ENCODE measurements at places on chromosomes 13 and 19.

- DNase-seq: no peak
Measured at GRCh38 chr19:4795400-4795799, 3.9 kb downstream of the FEM1A start.

GRCh38 chr19:14096272-14096992, 5.9 kb upstream of the SAMD1 start:
- no peak for DNase-seq

- DNase-seq: no peak
Measured at GRCh38 chr13:106010836-106011235, 524.6 kb downstream of the EFNB2 start.

DNA sequence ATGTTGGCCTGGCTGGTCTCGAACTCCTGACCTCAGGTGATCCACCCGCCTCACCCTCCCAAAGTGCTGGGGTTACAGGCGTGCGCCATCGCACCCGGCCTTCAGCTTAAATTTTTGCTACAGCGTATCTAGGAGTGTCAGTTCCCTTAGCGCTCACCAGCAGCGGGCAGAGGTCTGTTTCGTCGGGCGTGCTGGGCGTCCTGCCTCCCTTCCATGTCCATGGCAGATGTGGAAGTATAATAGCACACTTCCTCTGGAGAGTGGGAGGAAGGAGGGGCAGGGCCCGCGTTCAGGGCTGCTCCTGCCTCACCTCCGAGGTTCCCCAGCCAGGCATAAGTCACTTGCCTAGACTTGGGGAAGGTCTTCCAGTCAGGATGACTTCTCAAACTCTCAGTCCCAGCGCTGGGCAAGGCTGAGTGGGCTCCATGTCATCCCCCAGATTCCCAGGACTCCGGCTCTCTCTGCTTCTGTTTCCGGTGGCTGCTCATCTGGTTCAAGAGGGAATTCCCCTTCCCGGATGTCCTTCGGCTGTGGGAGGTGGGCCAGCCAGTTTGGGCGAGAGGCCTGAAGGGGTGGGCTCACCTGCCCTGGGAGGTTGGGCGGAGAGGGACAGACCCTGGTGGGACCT, 9.5 kb downstream of the IL4I1 start:
- DNase-seq: no peak

GRCh38 chr19:58531034-58531840, 11.6 kb upstream of the ZBTB45 start:
- no peak for DNase-seq

- DNase-seq: no peak
Measured at GRCh38 chr19:5991244-5991838, 13.4 kb upstream of the RANBP3 start.

- no peak for DNase-seq
Measured at GRCh38 chr13:113746143-113746525, 12.9 kb upstream of the TMEM255B start.

- DNase-seq: no peak
Measured at GRCh38 chr19:928471-929202, 2.8 kb downstream of the ARID3A start.

- no peak for DNase-seq
Measured at GRCh38 chr13:20714161-20714560, 10.7 kb downstream of the IL17D start.

- no peak for DNase-seq
Measured at GRCh38 chr19:31338069-31338776, 11.0 kb downstream of the TSHZ3 start.

All from stimulated activated naive CD8-positive, alpha-beta T cell treated with anti-CD3 and anti-CD28 coated beads, Interleukin-15, amount 100 ng/mL, for 72 hours (primary cell).